ENCODE measurements at places on chromosomes 2 and 18. TPM values are rescaled to one million over a fixed set of nuclear protein-coding genes. Genes with fewer than 3 reads are reported as not detected.
A peak's percentile ranks its signal among the peaks of the same experiment; 100 is the strongest.

The CDH20 gene
- not detected for total RNA-seq

The TXNDC2 gene
- 0.33 TPM for total RNA-seq

The VAMP8 gene
- 250 TPM for total RNA-seq

The CHRND gene
- not detected for total RNA-seq

The METTL8 gene
- 6.1 TPM for total RNA-seq

The TMEFF2 gene
- total RNA-seq, result not detected

The RAB31 gene
- 44.0 TPM for total RNA-seq

DNA sequence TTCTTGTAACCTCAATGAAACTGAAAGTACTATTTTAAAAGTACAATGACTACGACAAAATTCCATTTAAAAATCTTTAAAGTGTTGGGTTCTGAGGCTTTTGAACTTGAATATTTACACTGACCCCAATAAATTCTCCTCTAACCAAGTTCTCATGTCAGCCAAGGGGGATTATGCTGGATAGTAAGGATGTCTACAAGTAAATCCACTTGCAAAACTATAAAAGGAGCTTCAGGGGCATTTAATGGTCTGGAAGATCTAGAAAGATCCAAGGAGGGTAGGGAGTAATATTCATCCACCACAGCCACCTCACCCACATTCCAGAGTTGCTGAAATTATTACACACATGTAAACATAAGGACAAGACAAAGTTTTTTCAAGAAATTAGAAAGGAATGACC, 81.8 kb downstream of the ST6GAL2 start:
- no peak for DNase-seq

DNA sequence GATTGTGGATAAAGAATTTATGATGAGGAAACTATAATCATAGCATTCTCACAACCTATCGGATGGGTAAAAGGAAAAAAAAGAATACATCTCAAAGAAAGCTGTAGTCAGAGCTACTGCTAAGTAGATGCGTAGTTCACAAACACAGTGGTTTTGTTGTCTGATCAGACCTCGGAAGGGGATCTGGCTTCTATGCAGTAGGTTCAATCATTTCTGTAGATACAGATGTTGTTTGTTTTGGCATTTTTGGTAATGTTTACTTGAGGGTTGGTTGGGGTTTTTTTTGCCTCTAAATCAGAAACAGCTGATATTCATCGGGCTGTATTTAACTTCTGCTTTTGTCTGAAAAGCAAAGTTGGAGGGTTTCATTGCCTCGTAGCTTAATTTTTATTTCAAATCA, 42.1 kb downstream of the NPAS2 start:
- DNase-seq, result no peak

GRCh38 chr2:200447139-200447855, 62.6 kb downstream of the KCTD18 start:
- DNase-seq, result no peak

GRCh38 chr2:11073251-11073650, 82.0 kb upstream of the SLC66A3 start:
- DNase-seq, result peak; percentile 86

DNA sequence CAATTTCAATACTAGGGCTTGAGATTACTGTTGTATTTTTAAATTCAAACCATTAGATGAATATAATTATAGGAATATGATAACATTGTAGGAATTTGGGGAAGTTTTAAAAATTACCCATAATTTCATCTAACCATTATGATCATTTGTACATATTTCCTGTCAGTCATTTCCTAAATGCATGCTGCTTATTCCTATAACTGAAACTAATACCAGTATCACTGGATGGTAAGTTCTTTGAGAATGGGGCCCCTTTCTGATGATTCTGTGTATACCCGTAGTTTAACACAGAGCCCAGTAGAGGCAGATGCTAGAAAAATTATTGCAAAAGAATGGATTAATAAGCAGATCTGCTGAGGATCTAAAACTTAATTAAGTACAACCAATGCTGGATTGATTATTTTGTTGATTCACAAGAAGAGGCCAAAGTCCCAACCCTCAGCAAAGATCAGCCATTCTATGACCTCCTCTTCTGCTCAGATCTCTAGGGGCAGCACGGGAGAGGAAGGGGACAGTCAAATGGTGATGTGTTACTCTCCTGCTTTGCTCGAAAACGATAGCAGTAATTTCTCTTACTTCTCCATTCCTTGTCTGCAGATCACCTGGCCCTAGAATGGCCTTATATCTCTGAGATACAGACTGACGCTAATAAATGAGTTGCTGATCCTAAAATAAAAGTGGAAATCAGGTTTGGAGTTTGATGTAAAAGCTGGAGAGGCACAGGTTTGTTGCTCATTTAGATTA, 69.5 kb upstream of the PELI1 start:
- DNase-seq, result no peak

DNA sequence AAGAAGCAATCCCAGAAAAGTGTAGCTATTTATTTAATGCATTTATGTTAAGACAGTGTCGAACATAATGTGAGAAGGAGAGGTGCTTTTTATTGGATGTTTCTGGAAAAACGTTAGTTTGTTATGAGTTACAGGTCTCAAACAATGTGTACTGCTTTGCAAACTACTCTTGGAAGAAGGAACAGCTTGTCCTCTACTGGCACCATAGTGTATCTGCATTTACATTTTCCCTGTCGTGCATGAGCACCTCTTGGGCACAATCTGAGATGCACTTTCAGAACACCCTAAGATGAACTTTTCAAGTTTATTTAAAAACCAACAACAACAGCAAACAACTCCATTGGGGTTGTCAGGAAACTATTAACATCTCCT, 22.8 kb downstream of the CCNYL1 start:
- no peak for DNase-seq

- no peak for DNase-seq
Measured at GRCh38 chr2:112295407-112296078, 20.1 kb downstream of the ZC3H6 start.

GRCh38 chr2:26363323-26363722, 16.7 kb upstream of the ADGRF3 start:
- DNase-seq, result no peak

- DNase-seq, result no peak
Measured at GRCh38 chr2:207475546-207475945, 54.2 kb upstream of the CREB1 start.

DNA sequence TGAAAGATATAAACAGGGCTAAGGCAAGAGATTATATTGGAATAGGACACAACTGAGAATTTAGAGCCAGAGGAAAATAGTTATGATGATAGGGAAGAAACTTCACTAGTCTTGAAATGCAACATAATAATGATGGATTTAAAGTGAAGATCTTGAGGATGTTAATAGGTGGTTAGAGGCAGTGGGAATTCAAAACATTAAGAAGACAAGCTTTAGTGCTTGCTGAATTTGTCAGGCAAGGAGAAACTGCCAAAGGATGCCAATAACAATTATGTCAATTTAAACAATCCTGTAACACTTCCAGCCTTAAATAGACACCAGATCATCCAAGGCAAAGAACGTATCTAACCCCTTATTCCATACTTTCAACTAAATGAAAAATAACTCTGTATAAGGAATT, 330.1 kb downstream of the ERBB4 start:
- DNase-seq, result no peak

DNA sequence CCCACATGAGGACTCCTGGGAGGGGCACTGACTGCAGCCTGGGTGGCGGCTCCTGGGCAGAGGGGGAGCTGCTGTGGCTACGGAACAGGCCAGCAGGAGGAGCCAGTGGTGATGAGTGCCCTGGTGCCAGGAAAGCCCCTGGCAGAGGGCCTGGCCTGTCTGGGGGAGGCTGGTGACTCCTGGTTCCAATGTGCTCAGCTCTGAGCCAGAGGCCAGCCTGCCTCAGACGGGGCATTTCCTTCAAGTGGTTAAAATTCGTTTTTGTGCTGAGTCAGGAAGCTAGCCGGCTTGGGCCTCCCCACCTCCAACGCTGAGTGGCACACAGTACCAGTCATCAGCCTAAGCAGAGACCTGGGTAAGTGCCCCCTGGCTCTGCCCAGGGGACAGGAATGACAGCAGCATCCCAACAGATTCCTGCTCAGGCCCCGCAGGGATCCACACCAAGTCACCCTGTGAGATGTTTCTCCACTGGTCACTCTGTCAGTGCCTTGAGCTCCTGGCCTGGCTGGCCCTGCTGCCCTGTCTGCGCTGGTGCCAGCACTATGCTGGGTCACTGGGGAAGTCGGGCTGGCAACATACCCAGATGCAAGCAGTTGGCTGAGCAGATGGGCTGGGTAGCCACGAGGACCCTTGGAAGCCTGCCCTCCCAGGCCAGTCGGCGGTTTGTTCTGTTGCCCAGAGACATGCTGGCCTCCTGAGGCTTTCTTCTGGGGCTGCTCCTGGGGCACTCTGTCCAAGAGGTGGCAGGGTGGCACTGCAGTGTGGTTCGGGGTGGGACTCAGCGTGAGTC, 7.1 kb upstream of the KLF11 start:
- DNase-seq, result peak; percentile 88

DNA sequence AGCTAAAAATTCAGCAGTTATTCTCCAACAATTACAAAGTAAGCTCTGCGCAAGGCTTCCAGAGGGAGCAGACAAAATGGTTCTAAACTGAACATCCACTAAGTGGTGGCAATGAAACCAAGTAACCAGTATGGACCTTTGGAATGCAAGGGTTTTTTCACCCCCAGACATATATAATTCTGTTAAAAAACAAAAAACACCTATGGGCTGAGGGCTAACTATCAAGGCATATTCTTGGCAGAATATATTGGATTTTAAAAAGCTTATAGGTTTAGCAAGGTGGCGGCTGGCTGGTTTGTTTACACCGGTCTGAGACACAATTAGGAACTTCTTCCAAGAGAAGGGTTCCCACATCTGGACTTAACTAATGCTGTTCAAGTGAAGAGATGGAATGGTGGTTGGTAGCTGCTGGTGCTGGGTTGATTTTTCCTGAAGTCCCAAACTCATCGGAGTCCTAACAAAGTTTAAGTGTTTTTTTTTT, 2.8 kb downstream of the ZFP36L2 start:
- DNase-seq, result no peak

- no peak for DNase-seq
Measured at GRCh38 chr2:55856936-55857335, 66.6 kb downstream of the EFEMP1 start.

DNA sequence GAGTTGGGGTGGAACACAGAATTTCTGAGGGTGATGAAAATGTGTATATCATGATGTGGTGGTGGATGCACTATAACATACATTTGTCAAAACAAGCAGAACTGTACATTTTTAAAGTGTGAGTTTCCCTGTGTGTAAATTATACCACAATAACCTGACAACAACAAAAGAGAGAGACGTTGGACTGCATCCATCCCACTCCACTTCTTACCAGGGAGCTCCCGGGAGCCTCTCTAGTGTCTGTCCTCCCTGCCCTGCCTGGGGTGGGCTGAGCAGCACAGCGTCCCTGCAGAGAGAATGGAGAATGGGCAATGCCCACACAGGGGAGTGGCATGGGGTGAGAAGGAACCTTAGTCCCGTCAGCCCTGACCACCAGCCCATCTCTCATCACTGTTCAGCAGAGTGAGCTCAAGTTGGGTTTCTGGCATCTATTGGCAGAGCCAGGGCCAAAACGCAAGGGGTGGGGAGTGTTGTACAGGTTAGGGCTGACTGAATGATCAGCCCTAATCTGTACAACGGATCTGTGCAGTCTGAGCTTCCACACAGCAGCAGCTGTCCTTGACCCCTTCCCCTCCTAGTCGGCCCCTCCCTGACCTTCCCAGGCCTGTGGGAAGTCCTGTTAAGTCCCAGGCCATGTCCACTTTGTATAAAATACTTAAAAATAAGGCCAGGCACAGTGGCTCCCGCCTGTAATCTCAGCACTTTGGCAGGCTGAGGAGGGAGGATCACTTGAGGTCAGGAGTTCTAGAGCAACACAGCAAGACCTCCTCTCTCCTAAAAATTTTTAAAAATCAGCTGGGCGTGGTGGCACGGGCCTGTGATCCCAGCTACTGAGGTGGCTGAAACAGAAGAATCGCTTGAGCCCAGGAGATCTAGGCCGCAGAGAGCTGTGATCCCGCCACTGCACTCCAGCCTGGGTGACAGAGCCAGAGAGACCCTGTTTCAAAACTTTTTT, 3.3 kb upstream of the PROC start:
- no peak for DNase-seq

GRCh38 chr2:229856413-229856812, 65.4 kb downstream of the TRIP12 start:
- no peak for DNase-seq

DNA sequence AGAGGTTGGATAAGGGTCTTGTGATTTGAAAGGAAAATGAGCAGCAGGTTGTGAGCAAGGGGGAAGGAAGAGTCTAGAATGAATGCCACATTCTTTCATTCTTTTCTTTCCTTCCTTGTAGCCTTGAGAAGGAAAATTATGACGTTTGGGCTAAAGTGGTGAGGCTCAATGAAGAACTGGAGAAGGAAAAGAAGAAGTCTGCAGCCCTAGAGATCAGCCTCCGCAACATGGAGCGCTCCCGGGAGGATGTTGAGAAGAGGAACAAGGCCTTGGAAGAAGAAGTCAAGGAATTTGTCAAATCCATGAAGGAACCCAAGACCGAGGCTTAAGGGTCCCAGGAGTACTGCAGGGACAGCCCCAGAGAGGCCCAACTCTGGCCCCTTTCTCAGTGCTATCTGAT, 45.3 kb downstream of the BMP10 start:
- DNase-seq, result no peak

DNA sequence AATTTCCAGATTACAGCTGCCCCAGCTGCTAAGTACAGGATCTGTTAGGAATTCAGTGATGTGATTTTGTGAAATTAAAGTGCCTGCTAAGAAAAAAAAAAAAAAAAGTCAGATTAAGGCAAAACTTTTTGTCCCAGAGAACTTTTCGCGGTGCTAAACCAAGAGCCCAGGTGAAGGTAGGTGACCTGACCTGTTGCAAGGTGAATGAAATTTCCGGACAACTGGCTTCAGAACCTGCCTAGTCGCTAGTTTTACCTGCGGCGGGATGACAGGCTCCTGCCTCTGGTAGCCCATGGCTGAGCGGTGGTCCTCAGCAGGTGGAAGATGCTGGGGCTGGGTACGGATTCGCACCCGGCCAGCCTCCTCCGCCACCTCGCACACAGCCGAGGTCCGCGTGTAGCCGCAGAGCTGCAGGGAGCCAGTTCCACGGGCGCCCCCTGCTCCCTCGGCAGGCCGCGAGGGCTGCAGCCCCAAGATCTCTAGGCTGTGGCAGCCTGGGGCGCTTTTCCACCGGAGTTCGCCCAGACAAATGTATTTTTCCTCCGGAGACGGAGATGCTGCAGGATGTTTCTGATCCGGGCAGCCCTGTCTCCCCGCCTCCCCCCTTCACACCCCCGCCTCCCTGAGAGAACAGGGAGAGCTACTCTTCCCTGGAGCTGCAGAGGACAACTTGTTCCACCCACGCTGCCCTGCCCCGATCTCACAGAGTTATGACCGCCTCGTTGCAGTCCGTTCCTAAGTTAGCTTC, at the start of gene SLC38A11:
Gene SLC38A11, minus strand, starts transcription at position 572 of the 748 bp plus-strand sequence. Its CDS starts 278 bp downstream, at position 294.
- peak; percentile 77 for DNase-seq

- no peak for DNase-seq
Measured at GRCh38 chr2:64246962-64247361, 102.7 kb upstream of the PELI1 start.

Measured in upper lobe of left lung (tissue), 6 donors.